ENCODE measurements at places on chromosomes 5 and 9.

DNA sequence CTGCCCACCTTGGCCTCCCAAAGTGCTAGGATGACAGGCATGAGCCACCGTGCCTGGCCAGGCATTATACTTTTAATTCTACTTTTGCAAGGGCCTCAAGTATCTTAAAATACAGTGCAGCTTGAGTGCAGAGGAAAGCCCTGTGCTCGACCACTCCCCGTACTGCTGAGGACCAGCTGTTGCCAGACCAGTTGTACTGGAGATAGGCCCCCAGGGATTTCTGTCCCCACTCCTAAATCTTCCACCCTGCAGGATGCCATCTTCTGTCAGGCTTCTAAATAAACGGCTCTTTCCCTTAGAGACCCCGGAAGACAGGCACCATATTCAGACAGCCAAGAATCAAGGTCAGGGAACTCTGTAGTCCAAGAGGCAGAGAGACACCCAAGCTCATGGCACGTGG, 16.6 kb upstream of the PSMD5 start:
- no peak for DNase-seq

DNA sequence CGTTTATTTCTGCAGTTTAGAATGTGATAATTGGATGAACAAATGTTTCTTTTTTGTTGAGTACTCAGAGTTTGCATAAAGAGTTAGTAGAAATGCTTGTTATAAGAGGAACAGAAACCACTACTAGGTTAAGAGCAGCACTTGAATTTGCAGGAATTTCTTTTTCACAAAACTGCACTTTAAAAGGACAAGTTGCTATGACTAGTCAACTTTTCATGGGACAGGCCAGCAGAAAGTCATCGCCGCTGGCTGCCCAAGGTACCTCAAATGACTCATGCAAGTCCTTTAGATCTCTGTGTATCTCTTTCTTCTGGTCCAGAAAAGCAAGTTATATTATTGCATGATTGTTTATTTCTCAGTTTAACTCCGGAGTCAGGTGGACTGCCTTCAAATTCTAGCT, 97.3 kb upstream of the HMHB1 start:
- DNase-seq = no peak

DNA sequence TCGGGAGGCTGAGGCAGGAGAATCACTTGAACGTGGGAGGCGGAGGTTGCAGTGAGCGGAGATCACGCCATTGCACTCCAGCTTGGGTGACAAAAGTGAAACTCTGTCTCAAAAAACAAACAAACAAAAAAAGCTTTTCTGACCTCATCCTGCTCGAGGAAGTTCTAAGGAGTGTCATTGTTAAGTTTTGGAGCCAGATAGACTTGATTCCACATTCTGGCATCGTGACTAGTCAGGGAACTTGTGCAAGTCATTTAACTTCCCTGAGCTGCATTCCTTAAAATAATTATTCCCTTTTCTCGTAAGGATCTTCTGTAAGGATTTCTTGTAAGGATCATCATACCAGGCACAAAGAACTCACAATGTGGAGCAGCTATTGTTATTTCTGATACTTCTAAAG, 26.2 kb downstream of the SNX24 start:
- no peak for DNase-seq

- DNase-seq = peak; percentile 37
Observed at GRCh38 chr9:83062651-83063527, at the start of gene RASEF. Gene RASEF, minus strand, starts transcription at chr9:83063142. Its CDS starts 275 bp downstream, at chr9:83062867.

DNA sequence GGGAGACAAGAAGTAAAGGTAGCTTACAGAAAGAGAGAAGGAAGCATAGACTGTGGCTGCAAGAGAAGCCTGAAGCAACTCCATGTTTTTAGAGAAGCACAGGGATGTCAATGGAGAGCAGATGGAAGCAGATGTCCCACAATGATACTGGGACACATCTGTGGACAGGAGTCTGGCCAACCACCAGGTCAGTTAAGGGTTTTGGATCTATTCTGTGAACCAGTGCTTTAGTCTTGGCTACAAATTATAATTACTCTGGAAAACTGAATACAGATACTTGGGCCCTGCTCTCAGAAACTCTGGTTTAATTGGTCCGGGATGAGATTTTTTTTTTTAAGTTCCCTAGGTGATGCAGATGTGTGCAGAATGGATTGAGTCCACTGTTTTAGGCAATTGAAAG, 592.8 kb downstream of the CSNK1G3 start:
- DNase-seq = no peak

GRCh38 chr5:32602906-32603305, 17.5 kb downstream of the SUB1 start:
- no peak for DNase-seq

DNA sequence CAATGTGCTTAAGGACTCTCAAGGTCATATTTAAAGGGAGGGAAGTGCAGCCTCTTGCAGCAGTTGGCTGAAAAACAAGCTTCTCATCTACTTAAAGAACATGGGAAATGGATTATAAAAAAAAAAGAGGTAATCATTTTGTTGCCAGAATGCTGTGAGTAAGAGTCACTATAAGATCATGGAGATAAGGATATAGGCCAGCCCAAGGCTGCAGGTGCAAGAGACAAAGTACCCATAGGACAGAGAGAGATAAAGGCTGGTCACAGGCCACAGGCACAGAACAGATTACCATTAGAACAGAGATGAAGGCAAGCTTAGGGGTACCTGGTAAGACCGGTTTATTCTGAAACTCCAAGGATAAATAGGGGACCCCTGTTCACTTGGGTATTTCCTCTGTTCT, 70.5 kb downstream of the CDKN2A start:
- no peak for DNase-seq

GRCh38 chr9:113486327-113486726, 22.8 kb downstream of the RGS3 start:
- no peak for DNase-seq

- no peak for DNase-seq
Observed at GRCh38 chr9:86064220-86064619, 35.1 kb downstream of the GOLM1 start.

DNA sequence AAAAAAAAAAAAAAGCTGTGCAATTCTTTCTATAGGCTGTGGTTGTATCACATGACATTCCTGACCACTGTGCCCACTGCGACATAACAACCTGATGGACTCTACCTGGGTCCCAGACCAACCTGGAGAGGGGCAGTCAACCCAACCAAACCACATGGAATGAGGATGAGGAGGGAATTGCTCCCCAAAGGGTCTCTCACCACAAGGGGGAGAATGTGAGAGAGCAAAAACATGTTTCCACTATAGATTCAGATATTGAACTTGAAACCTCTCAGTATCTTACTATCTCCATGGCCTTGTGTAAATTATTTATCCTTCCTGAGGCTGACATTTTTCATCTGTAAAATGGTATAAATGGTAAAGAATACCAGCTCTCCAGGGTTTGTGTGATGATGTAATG, 66.9 kb upstream of the SV2C start:
- no peak for DNase-seq

DNA sequence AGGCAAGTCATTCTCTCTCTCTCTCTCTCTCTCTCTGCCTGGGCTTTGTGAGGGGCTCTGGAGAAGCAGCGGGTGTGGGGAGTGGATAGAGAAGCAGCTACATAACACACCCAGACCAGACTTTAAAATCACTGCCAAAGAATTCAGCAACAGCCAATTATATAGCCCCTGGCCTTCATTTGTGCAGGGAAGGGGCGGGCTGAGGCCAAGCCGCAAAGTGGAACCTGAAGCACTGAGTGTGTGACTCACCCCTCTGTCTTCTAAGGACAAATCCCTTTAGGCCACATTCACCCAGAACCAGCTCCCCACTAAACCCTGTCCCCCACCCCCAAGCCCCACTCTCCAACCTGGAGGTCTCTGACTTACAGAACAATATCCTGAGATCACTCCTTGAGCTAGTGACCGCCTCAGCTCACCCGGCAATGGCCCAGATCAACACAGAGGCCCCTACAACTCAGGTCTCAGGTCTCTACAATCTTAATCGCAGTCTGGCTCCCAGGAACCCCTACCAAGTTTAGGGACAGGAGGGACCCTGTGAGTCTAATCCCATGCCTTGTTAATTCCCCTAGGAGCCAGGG, 6.0 kb downstream of the B4GALT1 start:
- DNase-seq = no peak

GRCh38 chr9:33143241-33143661, 23.9 kb downstream of the B4GALT1 start:
- no peak for DNase-seq

GRCh38 chr5:33148076-33148513, 292.7 kb upstream of the TARS1 start:
- DNase-seq = no peak

DNA sequence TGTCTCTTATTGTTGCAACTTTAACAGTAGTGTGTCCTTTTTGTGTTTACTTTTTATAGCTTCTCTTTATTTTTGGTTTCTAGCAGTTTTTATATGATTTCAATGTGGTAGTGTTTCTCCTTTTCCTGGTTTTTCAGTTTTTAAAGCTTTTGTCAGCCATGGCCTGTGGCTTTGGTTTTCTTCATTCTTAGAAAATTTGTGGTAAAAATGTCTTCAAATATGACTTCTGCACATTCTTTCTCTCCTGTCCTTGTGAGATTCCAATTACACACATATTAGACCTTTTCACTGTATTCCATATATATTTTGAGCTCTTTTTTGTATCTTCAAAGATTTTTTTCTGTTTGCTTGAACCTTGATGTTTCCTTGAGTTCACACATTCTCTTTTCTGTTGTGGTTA, 180.5 kb downstream of the CNTLN start:
- DNase-seq = no peak

- DNase-seq = no peak
Observed at GRCh38 chr9:17130725-17131124, 4.1 kb upstream of the CNTLN start.

DNA sequence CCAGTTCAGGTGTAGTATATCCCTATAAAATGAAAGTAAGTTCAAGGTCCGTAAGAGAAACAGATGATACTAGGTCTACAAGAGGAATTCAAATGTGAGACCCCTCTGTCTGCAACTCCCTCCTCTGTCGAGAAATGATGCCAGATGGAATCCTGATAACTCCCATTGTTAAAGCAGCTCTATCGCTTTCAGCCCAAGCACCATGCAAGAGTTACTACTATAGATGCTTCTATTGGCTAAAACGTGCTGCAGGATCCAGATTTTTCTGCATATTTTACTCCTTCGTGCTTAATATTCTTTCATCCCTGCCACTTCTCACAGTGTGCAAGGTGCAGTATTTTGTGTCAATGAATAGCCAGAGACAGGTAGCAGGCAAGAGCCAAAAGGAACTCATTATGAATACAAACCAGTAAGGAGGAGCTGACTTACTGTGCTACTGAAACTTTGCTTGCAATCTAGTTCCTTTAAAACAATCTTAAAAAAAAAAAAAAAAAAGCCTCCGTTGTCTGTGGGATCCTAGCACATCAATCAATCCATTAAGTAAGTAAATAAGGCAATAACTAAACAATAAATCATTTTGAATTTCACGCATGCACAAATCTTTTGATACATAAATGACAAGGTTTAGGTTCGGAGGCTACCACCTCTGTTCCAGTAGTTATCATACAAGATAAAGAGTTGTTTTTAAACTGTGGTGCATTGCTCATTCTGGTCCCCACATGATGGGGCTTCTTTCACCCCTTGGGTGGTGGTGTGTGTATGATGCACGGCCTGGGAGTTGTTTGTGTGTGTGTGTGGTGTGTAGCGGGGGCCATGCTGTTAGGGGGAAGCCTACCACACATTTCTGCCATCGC, 151.1 kb upstream of the MPDZ start:
- DNase-seq = no peak

DNA sequence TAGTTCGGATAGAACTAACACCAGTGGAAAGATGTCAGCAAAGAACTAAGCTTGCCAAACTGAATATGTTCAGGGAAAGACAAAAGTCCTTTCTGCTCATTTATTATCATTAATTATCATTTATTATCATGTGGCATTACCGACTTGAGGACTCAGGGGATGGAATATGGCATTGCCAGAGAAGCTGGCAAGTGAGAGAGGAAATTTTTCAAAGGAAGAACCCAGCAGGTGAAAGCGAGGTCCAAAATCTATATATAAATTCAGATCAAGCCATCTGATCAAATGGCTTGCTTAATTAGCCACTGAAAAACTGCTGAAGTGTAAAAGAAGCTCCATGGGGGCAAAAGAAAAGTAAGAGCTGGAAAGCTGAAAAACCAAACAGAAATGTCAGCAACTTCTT, 1049.6 kb upstream of the SEMA6A start:
- DNase-seq = no peak

- DNase-seq = no peak
Observed at GRCh38 chr5:42614509-42614908, 142.1 kb upstream of the CCDC152 start.

DNA sequence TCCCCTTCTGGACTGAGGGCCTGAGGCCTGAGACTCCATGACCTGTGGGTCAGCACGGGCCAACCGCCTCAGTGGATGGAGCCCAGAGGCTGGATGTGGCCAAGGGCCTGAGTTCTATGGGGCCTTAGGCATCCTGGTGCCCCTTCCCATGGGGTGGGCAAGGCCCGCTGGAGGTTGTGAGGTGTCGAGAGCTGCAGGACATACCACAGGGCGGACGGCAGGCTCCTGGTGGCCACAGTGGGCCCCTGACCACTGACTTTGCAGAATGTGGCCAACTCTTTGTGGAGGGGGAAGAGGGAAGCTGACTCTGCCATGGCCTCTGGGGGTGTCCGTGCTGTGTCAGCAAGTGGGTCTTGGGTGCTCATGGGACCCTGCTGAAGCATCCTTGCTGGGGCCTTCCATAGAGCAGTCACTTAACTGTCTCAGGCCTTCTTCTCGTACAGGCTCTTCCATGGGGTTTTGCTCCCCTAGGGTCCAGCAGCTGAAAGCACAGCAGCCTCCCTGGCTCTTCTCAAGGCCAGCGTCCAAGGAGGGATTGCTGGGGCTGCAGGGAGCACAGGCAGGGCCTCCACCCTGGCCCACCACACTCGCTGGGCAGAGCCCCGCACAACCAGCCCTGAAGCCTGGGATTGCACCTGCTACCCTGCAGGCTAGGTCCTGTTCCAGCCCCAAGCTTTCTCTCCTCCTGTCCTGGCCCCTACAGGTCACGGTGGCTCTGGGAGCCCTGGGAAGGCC, 21.6 kb upstream of the SLC9A3 start:
- no peak for DNase-seq

DNA sequence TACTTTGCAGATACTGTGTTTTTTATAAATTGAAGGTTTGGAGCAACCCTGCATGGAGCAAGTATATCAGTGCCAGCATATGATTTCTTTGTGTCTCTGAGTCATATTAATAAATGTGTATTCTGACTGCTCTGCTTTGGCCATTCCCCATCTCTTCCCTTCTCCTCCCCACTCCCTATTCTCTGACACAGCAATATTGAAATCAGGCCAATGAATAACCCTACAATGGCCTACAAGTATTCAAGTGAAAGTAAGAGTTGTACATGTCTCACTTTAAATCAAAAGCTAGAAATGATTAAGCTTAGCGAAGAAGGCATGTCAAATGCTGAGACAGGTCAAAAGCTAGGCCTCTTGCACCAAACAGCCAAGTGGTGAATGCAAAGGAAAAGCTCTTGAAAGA, 82.2 kb upstream of the TLX3 start:
- DNase-seq = no peak

DNA sequence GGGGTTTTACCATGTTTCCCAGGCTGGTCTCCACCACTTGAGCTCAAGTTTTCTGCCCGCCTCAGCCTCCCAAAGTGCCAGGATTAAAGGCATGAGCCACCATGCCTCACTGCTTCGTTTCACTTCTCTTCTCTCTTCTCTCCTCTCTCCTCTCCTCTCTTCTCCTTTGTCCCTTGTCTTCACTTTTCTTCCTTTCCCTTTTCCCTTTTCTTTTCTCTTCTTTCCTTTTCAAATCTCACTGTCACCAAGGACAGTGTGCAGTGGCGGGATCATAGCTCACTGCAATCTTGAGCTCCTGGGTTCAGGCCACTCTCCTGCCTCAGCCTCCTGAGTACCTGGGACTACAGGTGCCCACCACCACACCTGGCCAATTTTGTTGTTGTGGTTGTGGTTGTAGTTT, 49.5 kb downstream of the SLF1 start:
- no peak for DNase-seq
